ENCODE measurements at places on chromosomes 2 and 18. TPM values are rescaled to one million over a fixed set of nuclear protein-coding genes. Genes with fewer than 3 reads are reported as not detected.

The ZNF513 gene
- 11.1 TPM for total RNA-seq

The MCM6 gene
- total RNA-seq: 17.8 TPM

The RAB6D gene
- 0.10 TPM for total RNA-seq

The CXCR4 gene
- total RNA-seq: 311 TPM

The PLEKHH2 gene
- total RNA-seq: 0.33 TPM

The VAMP8 gene
- total RNA-seq: 27.4 TPM

The GAREM2 gene
- 1.5 TPM for total RNA-seq

The TTR gene
- not detected for total RNA-seq

The ST8SIA5 gene
- total RNA-seq: not detected

The ZNF892 gene
- 6.5 TPM for total RNA-seq

The FBXO15 gene
- total RNA-seq: not detected

The LRATD1 gene
- total RNA-seq: 6.2 TPM

The AP1S3 gene
- 2.9 TPM for total RNA-seq

The CYRIA gene
- total RNA-seq: 31.4 TPM

The GKN1 gene
- not detected for total RNA-seq

The KIAA2012 gene
- total RNA-seq: not detected

The CPO gene
- 0.19 TPM for total RNA-seq

The FAP gene
- total RNA-seq: 4.5 TPM

The MC5R gene
- total RNA-seq: not detected

The ABCG8 gene
- not detected for total RNA-seq

The MARCO gene
- not detected for total RNA-seq

The HOXD3 gene
- total RNA-seq: 18.0 TPM

The APCDD1 gene
- not detected for total RNA-seq

The POTEC gene
- not detected for total RNA-seq

The SERPINB11 gene
- not detected for total RNA-seq

The GPBAR1 gene
- total RNA-seq: 0.10 TPM

The IL1B gene
- total RNA-seq: 0.33 TPM

The TUBA3D gene
- not detected for total RNA-seq

The C2orf66 gene
- total RNA-seq: under 0.01 TPM

The DSC2 gene
- total RNA-seq: not detected

The PFN4 gene
- not detected for total RNA-seq

The ITPRIPL1 gene
- 3.4 TPM for total RNA-seq

The TUBA4B gene
- total RNA-seq: not detected

The IL36RN gene
- total RNA-seq: not detected

The EGR4 gene
- total RNA-seq: not detected

The RESP18 gene
- total RNA-seq: not detected

Data from vein endothelial cell (primary cell).